Activated CD4-positive, alpha-beta T cell treated with anti-CD3 and anti-CD28 coated beads, Interleukin-2, amount 10 ng/mL, durations not matched to agents 24 days and 14 days (primary cell): ENCODE measurements at places on chromosomes 5 and 9.
A peak's percentile ranks its signal among the peaks of the same experiment; 100 is the strongest.

DNA sequence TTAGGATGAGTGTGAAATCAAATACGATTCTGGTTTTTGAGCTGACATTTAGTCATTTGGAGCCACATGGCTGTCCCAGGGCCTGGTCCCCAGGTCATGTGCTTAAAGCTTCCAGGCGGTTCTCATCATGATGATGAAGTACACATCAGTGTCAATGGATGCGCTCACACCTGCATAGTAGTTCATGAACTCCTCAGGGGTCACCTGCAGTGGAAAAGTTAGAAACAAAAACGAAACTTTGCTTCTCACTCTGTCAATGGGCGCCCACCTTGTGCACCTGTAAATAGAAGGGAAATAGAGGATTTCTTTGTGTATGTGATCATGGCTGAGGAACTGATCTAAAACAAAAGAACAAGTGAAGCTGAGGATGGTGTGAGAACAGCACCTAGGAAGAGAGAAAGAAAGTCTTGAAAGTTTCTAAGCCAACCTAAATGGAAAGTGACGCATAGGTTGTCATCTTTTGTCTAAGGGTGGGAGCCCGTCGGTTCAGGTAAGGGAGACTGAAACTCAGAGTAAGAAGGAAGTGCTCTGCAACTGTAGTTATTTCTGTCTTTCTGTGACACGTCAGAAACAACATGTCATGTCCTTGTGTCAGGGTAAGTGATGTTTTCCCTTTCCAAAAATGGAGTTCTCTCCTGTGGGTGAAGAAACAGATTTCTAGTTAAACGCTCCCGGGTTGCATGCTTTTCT lies 33.8 kb downstream of the CAPSL start:
- DNase-seq = peak; percentile 78

DNA sequence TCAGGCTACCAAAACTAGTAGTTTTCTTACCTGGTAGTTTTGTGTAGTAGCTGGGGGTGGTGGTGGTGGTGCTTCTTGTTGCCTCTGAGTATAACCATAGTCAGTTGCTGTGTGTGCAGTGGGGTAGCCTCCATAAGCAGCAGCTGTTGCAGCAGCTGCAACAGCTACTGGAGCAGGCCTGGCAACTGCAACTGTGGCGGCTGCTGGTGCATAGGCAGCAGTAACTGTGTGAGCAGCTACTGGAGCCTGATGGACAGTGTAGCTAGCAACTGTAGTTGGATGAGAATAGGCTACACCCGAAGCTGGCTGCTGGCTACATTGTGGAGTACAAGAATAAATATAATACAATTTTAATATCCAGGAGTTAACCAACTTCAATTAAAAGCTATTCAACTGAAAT lies 24.7 kb downstream of the ZFR start:
- DNase-seq = no peak

- peak; percentile 70 for DNase-seq
Observed at GRCh38 chr9:76571743-76572146, 112.8 kb downstream of the GCNT1 start.

- no peak for DNase-seq
Observed at GRCh38 chr5:167918184-167918812, 373.1 kb upstream of the WWC1 start.

DNA sequence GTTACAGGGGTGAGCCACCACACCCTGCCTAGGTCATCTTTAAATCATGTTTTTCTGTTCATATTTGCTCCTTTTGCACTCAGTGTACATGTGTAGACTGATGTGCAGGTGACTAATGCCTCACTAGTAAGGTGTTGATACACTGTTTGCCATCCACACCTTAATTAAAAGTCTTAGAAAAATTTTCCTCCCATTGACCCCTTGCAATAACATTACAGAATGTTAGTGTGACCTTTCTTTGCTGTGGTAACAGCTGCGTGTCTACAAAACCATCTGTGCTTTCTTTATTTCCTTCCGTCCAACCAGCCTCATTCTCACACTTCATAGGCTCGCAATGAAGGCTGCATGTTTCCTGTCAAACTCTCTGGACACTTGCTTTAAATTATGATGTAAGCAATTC lies 6.6 kb upstream of the CEMIP2 start:
- DNase-seq = no peak
